ENCODE measurements at places on chromosomes 12 and 14.

- DNase-seq = no peak
These were observed 106.3 kb upstream of the TBX3 start for GRCh38 chr12:114790276-114790675.

GRCh38 chr14:30681752-30682355 is 59.7 kb downstream of the SCFD1 start:
- no peak for DNase-seq

DNA sequence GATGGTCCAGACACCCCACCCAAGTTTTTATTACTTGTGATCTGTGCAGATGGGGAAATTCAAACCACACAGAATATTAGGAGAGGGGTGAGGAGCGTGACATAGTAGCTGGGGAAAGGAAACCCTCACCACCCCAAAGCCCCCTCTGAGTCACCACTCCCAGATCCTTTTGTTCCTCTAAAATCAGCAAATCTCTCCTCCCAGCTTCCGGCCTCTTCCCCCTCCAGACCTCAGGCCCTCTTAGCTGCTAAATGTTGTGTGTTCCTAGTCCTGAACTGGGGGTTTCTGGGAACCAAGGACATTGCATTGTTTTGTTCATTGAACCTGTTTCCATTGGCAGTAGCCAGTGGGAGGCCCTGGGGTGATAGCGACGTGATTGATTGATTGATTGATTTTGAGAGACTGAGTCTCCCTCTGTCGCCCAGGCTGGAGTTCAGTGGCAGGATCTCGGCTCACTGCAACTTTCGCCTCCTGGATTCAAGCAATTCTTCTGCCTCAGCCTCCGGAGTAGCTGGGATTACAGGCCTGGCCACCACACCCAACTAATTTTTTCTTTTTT is 5.9 kb upstream of the ORAI1 start:
- DNase-seq = no peak

GRCh38 chr12:102616692-102617091 is 136.3 kb upstream of the IGF1 start:
- no peak for DNase-seq

- no peak for DNase-seq
These were observed at the start of gene BIN2 for GRCh38 chr12:51323966-51324895. TSS of gene BIN2 (minus strand) at chr12:51324174. CDS start at chr12:51324102, 72 bp downstream.

DNA sequence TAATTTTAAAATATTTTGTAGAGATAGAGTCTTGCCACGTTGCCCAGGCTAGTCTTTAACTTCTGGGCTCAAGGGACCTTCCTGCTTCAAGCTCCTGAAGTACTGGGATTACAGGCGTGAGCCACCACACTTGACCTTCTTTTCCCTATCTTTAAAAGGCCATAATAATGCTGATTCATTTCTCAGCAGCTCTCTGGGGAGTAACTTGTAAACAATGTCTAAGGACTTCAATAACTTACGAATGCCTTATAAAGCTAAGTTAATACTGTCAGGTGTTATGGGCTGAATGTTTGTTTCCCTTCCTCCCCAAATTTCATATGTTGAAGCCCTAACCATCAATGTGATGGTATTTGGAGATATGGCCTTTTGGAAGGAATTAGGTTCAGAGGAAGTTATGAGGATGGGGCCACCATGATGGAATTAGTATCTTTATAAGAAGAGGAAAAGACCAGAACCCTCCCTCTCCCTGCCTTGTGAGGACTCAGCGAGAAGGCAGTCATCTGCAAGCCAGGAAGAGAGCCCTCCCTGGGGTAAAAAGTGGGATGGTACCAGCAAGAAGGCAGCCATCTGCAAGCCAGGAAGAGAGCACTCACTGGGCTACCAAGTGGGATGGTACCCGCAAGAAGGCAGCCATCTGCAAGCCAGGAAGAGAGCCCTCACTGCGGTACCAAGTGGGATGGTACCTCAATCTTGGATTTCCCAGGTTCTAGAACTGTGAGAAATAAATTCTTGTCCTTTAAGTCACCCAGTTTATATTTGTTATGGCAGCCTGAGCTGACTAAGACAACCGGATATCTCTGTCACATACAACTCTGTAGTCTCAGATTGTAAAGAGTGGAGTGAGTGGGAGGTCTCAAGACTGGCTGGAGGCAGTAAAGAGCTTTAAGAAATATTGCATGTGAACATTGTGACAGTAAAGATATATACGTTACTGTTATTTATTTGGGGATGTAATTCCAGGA is 16.3 kb upstream of the YBX3 start:
- DNase-seq = no peak

DNA sequence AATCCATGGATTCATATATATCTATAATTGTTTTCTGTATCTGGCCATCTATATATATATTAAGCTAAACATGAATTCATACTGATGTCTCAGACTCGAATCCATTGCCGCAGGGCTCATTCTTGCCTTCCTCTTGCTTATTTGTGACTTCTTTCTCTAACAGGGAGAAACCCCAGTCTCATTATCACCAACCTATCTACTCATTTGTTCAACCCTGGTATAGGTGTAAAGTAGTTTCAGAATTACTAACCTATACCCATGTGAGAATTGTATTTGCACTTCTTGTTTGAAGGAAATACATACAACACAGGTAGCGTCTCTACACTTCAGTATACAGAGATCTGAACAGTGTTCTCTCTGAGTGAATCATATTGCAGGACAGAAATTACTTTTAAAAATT is 77.7 kb downstream of the PTPN11 start:
- DNase-seq = no peak

GRCh38 chr14:51219473-51220448 is 20.3 kb upstream of the TMX1 start:
- DNase-seq = no peak

- DNase-seq = no peak
These were observed 12.0 kb downstream of the SLC15A4 start for GRCh38 chr12:128811806-128812205.

DNA sequence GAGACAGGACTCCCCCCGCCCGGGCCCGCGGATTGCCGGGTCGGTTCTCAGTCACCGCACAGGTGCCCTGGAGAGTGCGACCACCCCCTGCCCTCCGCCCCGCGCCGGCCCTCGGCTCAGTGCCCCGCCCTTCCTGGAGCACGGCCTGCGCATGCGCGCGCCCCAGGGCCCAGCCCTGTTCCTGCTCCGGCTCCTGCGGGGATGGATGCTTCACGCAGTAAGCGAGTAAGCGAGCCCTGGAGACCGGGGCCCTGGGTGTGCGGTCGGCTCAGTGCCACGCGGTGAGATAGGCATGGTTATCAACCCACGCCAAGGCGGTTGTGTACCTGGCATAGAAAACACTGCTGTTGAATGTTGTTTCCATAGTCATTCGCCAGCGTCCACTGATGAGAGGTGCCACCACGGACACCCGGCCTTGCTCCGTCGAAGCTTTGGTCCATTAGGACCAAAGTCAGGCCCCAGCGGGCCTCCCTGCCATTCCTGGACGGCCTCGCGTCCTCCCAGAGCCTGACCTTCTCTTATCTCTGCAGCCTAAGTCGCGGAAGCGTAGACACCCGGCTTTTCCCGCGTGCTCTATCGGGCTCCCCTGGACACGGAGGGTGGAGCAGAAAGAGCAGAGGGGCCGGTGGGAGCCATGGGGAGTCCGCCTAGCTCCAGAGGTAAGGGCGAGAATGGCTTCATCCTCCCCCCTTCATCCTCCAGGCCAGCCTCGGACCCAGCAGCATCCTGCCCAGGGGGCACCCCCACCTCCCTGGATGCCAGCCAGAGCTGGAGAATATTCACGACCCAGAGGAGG is 90.6 kb downstream of the PAPOLA start:
- no peak for DNase-seq

GRCh38 chr12:92363295-92364146 is 217.9 kb upstream of the BTG1 start:
- DNase-seq = no peak

DNA sequence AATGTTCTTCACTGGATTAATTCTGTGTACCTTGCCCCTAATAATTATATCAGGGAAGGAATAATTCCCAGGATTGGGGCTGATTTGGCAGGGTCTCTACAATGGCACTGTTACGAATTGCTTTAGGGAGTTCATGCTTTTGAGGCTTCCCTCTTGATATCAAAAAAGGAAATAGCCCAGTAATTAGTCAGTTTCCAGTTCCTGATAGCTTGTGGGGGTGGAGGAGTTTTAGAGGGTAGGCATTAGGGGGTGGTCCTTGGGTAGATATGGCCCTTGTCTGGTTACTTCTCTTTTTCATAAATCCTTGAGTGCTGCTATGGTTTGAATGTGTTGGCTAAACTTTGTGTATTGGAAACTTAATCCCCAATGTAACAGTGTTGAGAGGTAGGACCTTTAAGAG is 6.1 kb upstream of the SRSF5 start:
- DNase-seq = no peak

Measured in cerebellar nuclear complex (tissue), 1 donor.